ENCODE measurements at places on chromosomes 4 and X.
A peak's percentile ranks its signal among the peaks of the same experiment; 100 is the strongest.

DNA sequence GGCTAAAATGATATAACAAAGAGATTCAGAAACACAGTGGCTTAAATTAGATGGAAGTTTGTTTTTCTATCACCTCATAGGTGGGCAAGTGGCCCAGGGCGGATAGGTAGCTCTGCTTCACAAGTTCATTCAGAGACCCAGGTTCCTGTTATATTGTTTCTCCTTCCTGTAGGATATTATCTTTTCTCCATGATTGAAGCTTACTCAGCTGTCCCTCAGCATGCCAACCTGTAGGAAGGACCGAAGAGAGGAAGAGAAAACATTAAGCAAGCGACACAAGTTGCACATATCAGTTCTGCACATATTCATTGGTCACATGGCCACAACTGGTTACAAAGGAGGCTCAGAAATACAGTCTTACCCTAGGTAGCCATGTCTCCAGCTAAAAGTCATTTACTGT, 6.9 kb downstream of the KLHL5 start:
- no peak for DNase-seq

DNA sequence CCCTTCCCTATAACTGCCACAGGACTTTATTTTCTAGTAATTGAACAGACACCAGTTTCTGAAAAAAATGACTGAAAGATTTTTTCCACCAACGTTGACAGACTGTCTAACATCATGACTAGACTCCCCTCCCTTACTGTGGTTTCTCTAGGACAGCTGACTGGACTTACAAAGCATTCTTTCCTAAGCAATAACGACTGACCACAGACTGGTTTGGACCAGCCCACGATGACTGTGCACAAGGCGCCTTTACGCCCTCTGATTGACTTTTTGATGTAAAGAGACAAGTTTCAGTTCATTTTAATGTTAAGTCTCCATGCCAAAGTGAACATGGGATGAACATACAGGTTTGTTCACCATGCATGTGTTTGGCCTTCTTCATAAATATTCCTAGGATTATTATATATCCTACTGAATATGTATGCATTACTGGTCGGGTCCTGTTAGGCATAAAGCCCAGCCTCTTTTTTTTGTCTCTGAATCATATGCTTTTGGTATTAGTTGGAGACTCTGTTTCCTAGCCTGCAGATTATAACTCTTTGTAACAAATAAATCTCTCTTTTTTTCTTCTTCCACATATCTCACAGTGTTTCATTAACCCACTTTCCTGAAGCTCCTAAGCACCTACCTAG, 50.5 kb upstream of the UGT2B4 start:
- DNase-seq: no peak

GRCh38 chr4:15381806-15382338, 46.0 kb upstream of the C1QTNF7 start:
- DNase-seq: no peak

- no peak for DNase-seq
These were observed 144.1 kb downstream of the DIPK2B start for GRCh38 chrX:45056428-45057145.

DNA sequence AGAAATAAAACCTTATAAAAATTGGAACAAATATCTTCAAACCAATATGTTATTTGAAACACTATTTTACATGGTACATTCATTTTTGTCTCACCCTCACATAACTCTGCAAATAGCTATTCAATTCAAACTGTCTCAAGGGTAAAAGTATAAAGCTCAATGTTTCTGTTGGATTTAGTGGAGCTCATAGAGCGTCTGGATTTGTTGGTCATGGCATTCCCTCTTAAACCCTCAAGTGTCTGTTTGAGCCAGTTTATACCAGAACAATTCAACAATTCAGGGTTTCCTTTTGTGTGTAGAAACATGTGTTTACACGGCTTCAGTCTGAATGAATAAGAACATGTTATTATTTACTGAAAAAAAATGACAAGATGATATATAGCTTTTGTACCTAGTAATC, 161.6 kb downstream of the PCDH18 start:
- no peak for DNase-seq

GRCh38 chrX:36407836-36408235, 488.3 kb downstream of the CFAP47 start:
- no peak for DNase-seq

DNA sequence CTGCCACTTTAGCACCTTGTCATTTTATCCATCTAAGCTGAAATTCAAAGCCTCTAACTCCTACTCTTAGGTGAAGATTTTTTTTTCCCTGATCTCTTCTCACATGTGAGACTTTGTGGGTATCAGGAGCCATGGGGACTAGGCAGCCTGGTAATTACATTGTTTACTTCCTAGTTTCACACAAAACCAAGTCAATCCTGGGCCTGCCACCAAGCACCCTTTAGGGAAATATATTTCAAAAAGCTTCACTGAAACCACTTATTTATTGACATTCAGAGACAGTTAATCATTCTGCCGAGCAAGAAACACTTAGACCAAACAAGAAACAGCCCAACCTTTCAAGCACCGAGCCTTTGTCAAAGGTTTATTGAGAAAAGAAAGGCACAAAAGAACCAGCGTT, 200.0 kb downstream of the RELL1 start:
- DNase-seq: no peak

GRCh38 chr4:98658287-98659105, at the start of gene TSPAN5:
TSS of gene TSPAN5 (minus strand) at chr4:98658611.
- peak; percentile 68 for DNase-seq

- no peak for DNase-seq
These were observed 52.8 kb upstream of the PPP3CA start for GRCh38 chr4:101400096-101400495.

DNA sequence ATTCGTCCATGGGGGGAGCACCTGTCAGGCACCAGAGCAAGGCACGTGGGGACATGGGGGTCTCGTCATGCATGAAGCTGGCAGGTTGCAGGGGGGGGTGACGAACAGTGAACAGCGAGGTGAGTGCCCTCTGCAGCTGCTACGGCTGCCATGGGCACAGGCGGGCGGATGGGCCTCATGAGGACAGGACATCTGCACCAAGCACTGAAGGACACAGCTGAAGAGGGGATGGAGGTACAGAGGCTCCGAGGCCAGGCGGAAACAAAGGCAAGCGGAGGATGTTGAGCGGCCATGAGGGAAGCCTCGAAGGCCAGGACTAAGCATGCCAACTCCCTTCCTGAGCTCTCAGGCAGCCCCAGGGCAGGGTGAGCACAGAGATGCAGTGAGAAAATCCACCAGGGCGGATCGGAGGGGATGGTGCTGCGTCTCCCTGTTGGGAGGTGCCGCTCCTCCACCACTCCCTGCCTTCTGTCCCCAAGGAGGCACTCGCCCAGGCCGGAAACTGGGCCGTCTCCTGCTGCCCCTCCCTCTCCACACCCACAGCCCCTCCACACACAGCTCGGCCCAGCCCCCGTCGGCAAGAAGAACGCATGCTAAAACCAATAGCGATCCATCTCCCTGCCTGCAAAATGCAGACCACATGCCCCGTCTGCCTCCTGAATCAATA, 24.6 kb downstream of the ABLIM2 start:
- DNase-seq: no peak

DNA sequence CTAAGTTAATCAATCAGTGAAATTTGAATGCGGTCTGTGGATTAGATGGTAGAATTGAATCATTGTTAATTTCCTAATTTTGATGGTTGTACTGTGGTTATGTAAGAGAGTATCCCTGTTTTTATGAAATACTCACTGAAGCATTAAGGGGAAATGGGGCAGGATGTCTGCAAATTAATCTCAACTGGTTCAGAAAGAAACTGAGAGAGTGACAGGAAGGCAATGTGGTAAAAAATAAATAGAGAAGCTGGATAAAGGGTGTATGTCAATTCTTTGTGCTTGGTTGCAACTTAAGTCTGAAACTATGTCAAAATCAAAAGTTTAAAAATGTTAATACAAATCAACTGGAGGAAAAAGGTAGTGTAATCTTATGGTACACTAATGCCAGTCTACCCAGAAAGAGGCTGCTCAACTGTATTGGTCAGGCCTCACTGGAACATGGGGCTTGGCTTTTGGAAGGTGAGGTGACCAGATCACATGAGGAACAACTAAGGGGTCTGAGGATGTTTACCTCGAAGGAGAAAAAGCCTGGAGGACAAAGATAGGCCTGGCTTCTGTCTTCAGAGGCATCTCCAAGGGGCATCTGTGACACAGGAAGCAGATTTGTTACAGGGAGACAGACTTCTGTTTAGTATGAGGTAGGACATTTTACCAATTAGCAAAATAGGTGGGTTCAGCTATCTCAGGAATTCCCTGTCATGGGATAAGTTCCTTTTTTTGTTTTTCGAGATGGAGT, 83.1 kb downstream of the DLG3 start:
- DNase-seq: no peak

GRCh38 chr4:40621592-40622512, 7.8 kb downstream of the RBM47 start:
- no peak for DNase-seq

GRCh38 chrX:26851981-26852380, 611.2 kb downstream of the PPP4R3C start:
- no peak for DNase-seq

GRCh38 chr4:155007660-155008176, 200.7 kb upstream of the NPY2R start:
- no peak for DNase-seq

GRCh38 chr4:13912436-13912925, 285.0 kb upstream of the BOD1L1 start:
- no peak for DNase-seq

DNA sequence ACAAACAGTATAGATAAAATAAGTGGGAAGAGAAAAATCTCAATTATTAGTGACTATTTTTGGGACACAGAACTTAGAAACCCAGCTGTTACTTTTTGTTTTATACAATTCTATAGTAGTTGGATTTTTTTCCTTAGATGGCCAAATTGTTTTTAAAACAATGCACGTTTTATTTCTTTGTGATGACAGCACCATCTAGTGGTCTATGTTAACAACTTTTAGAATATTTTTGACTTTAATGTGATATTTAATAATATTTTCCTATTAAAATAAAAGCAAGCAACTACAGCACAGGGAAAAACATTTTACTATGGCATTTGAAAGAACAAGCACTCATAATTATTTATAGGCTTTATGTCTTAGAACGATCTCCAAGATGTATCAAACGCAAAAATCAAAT, 5.6 kb upstream of the SMIM31 start:
- DNase-seq: no peak

- DNase-seq: no peak
These were observed 332.8 kb downstream of the DHX15 start for GRCh38 chr4:24251589-24251988.

DNA sequence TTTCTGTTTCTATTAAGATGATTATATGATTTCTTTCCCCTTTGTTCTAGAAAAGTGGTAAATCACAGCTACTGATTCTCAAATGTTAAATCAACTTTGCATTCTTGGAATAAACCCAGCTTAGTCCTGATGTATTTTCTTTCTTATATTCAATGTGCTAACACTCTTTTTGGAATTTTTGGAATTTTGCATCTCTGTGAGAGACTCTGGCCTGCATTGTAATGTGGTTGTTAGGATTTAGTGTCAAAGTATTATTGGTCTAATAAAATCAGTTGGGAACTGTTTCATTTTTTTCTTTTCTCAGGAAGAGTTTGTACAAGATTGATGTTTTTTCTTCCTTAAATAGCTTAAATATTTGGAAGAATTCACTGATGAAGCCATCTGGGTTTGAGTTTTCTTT, 109.6 kb downstream of the KIT start:
- no peak for DNase-seq

- no peak for DNase-seq
These were observed 37.9 kb upstream of the SCRG1 start for GRCh38 chr4:173436771-173437265.

DNA sequence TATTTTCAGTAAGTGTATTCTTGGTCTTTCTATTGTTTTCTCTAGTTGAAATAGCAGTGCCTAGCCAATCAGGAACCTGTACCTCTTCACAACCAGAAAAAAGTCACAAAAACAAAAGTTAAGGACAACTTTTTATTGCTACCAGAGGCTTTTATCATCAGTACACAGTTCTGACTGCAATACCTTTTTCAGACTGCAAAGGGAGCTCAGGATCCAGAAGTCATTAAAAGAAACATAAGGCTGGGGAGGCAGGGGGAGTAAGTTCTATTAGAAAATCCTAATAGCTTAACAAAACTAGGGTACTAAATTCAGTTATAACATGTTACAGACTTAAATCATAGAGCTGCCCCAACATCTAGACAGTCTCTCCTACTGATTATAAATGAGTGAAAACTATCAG, 28.8 kb downstream of the CCNI start:
- no peak for DNase-seq

DNA sequence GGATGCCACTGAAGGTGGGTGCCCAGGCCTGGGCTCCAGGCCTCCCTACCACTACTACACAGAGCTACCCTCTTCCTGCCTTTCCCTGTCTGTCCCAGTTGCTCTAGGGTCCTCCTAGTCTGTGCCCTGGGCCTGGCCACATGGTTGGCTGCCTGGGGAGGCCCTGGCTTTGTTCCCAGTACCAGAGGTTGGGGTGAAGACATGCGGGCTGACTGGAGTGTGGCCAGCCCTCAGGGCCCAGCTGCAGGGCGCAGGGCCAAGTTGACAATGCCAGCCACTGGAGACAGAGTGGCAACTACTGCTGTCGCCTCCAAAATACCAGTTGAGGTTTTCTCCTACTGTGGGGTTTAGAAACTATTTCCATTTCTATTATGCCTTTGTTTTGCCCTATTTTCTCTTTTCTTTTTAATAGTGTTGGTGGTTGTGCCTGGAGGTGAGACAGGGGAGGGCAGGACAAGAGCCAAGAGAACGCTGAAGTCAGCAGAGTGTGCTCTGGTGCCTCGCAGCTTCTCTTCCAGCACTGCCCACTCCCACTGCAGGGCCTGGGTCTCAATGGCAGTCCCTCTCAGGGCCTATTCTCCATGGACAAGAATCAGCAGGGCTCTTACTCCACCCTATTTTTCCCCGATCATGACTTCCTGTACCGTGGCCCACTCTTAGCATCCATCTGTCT, 32.2 kb upstream of the XPNPEP2 start:
- no peak for DNase-seq

- no peak for DNase-seq
These were observed 23.4 kb upstream of the WFS1 start for GRCh38 chr4:6246170-6246634.

DNA sequence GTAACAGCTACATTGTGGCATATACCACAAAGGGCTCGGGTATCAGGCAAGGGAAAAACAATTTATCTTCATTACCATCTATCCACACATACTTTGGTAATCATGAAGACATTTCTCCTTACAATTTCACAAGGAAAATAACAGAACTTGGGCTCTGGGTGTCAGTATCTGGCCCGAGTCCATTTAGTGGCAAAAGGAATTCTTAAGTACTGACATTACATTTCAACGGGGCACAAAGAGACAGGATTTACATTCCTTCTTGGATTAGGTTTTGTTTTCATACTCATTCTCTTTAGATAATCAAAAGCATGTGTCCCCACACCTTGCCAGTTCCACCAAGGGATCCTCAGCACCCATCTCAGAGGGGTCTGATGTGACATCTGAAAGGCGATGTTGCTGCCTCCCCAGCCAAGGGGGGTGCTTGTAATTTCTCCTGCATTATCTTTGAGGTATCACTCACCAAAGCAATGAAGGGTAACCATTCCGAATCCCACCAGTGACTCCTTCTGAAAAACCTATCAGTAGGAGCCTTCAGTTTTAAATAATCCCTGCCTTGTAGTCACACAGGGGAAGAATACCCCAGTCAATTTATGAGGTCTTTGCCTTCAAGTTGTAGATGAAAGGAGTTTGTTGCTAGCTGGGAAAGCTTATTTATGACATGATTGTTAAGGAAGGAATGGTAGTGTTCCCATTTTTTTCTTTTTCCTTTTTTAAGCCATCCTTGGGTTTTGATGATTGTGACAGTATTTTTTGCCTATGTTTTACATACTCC, 118.6 kb downstream of the PALLD start:
- DNase-seq: no peak
